GDM1 (cell line): ENCODE measurements at places on chromosomes 13 and 19.
A peak's percentile ranks its signal among the peaks of the same experiment; 100 is the strongest.

DNA sequence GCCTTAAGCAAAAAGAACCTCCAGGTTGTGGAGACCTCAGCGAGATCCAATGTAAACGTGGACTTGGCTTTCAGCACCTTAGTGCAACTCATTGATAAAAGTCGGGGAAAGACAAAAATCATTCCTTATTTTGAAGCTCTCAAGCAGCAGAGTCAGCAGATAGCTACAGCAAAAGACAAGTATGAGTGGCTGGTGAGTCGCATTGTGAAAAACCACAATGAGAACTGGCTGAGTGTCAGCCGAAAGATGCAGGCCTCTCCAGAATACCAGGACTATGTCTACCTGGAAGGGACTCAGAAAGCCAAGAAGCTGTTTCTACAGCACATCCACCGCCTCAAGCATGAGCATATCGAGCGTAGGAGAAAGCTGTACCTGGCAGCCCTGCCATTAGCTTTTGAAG, 58.5 kb downstream of the ARHGAP35 start:
- no peak for DNase-seq

DNA sequence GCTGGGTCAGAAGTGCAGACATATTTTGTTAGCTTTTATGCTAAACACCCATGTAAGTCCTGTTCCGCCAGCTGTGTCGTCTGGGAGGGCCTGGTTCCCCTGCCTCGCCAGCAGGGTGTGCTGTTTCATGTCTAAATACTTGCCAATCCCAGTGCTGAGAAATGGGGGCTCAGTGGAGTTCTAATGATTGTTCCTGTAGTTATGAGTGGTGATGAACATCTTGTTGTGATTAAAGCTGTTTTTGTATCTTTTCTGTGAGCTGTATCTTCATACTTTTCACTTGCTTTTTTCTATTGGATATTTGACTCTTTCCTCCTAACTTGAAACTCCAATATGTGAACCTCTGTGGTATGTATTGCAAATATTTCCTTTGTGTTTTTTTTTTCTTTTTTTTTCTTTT, 32.7 kb downstream of the KDM4B start:
- DNase-seq, result peak; percentile 47

GRCh38 chr19:11699931-11700794, 38.6 kb downstream of the ZNF823 start:
- DNase-seq, result no peak

GRCh38 chr19:31110336-31110735, 238.9 kb downstream of the TSHZ3 start:
- DNase-seq, result no peak
